ENCODE measurements at places on chromosomes 7 and 10.

DNA sequence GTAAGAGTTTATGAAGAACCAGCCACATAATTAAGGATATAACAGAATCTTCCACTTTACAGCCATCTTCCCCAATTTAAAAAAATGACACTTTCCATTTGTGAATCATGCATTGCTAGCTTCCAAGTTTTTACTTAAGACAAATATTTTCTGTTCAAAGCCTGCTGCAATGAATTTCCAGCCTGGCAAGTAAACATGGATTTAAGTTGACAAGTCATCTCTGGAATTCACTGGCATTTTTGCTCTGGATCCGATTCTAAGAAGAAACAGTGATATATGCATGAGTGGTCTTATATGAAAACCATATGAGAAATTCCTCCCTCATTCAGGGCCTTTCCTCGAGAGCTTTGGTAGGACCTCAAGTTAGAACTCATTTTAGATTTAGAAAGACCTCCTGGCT is 116.1 kb upstream of the CDCA7L start:
- DNase-seq, result no peak

DNA sequence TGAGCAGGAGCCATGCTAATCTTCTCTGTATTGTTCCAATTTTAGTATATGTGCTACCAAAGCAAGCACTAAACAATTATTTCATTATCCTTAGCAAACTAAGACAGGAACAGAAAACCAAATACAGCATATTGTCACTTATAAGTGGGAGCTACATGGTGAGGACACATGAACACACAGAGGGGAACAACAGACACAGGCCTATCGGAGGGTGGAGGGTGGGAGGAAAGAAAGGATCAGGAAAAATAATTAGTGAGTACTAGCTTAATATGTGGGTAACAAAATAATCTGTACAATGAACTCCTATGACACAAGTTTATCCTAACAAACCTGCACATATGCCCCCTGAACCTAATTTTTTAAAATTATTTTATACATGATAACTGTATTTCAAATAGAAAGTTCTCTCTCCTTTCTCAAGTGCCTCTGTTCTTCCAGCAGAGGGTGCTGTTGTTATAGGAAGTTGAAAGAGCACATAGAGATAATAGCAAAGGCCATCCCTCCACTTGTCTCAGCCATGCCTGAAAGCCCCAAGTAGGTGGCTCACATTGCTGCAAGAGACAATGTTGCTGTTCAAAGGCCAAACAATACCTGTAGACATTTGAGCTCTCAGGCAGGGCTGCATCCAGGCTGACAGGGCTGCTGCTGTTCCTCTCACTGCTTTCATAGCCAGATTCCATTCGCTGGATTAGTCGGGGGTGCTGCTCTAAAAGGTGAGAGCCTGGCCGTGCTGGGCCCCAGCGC is 33.4 kb upstream of the PPP3CB start:
- peak; percentile 93 for DNase-seq

DNA sequence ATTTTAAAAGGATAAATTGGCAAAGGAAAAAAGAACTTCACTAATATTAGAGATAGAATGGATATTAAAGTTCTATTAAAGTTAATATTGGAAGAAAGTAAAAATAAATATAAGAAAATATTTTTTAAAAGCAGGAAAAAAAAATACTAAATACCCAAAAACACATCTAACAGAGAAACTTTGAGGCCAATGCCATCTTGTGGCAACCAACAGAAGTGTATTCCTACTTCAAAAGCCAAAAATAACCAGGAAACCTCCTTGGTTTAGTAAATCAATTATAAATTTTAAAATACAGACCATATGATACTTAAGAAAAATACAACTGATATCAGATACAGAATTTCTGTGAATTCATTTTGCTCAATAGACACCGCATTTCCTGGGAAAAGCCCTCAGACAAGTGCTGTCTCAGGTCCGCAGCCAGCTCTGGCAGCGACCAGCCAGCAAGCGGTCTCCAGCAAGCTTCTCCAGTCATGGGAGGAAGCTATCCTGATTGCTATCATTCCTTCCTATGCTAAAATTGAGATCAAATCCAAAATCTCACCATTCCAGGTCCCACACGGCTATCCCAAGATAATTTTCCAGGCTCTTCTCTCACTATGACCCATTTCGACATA is 65.3 kb downstream of the LMBR1 start:
- DNase-seq, result peak; percentile 28

- DNase-seq, result no peak
Observed at GRCh38 chr10:100987685-100988049, 324 bp downstream of the TWNK start.

DNA sequence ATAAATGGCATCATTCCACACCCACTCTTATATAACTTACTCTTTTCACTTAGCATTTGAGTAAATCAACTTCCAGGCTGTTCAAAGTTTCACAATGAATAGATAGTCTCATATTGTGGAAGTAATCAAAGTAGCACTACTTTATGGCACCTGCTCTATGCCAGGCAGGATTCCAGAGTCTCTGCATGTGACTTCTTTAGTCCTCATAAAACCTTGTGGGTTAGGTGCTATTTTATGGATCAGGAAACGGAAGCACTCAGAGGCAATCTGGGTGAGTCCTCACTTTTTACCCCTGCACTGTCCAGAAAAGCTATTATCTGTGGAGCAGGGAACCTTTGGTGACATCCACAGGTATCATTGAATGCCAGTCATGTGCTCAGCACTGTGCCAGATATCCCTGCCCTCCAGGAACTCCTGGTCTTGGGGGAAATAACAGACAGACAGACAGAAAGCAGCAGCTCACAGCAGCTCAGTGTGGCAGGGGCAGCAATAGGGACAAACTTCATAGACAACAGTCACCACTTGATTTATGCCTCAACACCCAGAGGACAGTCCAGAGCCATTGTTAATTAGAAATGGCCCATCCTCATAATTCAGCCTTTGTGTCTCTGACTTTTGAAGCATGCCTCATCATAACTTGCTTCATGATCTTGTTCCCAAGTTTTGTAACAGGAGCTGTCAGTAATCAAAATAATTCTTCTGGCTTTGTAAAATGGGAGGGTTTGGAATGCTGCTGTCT is 160.6 kb downstream of the SEC23IP start:
- DNase-seq, result no peak

GRCh38 chr7:81949306-81949705 is 179.5 kb upstream of the HGF start:
- no peak for DNase-seq
